Activated CD4-positive, alpha-beta T cell treated with anti-CD3 and anti-CD28 coated beads, Interleukin-2, amount 50 U/mL, for 48 hours (primary cell): ENCODE measurements at places on chromosomes 1 and 21.
A peak's percentile ranks its signal among the peaks of the same experiment; 100 is the strongest.

DNA sequence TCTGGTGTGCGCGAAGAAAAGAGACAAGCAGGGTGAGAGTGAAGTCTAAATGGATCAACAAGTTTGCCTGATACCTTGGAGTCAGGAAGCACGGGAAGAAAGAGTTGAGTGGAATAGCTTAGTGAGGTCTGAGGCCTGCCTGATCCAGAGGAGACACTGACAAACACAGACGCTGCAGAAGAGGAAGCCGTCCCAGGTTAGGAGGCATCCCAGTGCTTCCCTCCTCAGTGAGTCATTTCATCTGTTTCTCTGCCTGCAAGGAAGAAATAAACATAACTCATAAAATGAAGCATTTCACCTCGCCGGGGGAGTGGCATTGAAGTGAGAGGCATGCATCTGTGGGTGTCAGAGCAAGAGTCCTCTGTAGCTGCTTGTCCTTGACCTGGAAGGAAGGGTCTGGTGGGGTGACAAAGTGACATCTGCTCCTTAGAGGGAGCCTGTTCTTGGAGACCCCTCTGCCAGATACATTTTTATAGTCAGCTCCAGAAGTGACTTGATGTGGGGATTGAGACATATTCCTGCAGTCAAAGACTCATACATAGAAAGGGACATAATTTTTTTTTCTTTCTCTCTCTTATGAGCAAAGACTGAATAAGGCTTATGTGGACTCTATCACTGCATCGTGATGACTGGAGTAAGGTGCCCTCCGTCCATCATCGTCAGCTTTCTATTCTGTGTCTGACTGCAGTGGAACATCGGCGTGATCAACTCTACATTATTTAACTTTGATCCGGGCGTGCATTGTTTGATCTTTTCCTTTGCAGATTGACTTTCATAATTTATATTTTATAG is 256.7 kb downstream of the KIF26B start:
- DNase-seq, result no peak

DNA sequence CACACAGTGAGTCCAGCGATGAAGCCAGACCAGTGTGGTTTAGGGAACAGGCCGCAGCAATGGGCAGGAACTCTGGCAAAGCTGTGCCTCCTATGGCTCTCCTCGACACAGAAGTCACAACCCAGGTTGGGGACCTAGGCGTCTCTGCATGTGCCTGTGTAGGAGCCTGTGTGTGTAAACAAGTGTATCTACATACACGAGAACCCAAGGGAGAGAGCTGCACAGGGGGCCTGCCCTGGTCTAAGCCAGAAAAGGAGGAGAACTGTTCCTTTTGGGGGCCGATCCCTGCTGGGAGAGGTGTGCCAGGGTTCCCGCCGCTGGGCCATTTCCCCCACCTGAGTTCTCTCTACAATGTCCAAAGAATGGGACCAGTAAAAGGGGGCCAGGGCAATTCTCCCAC is 56.0 kb downstream of the CD247 start:
- no peak for DNase-seq

DNA sequence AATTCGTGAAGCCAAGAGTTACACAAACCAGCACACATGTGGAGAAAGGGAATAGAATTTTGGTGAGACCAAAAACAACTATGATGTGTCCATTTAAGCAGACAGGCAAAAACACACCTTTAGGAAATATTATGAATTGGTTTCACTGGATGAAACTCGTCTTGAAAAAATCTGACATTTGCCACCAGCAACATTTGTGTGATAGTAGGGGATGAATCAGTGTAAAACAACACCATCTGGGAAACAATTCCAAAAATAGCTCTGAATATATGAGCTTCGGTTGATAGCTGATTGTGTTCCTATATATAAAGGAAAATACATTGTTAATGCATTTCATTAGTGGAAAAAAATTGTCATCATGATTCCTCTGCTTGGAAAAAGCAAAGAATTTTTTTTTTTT is 327.8 kb downstream of the PAPPA2 start:
- no peak for DNase-seq

- DNase-seq, result no peak
These were observed 45.3 kb downstream of the HSPG2 start for GRCh38 chr1:21891621-21892479.

GRCh38 chr1:234154320-234155251 is 218.7 kb upstream of the COA6 start:
- DNase-seq, result peak; percentile 6
